ENCODE measurements at places on chromosomes 1 and 21. TPM values are rescaled to one million over a fixed set of nuclear protein-coding genes. Genes with fewer than 3 reads are reported as not detected.

CACNA1S gene
- 0.24 TPM for total RNA-seq

- DNase-seq: peak; percentile 23
Measured at GRCh38 chr1:236795757-236796667, 920 bp downstream of the MTR start.

DNA sequence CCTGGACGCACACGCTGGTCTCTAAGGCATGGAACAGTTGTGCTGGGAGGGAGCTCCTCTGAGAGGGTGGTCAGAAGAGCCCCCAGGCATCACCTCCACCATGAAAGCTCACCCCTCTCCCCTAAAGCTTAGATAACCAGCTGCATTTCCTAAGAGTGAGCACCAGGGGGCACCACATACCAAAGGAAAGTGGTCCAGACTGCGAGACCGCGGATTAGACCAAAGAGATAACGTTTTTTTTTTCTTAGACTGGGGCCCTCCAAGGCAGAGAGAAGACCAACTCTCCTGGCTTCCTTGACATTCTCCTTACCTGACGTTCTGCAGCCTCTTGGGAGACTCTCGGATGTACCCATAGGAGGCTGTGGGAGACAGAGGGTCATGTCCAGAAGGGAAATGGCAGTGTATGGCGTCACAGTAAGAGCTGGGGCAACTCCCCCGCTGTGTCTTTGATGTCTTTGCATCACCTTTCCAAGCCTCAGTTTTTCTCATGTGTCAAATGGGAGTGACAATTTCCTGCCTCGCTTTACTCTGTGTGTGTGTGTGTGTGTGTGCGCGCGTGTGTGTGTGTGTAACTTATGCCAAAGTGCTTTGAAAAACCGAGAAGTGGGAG lies 12.3 kb upstream of the IFNLR1 start:
- DNase-seq: peak; percentile 53

DNA sequence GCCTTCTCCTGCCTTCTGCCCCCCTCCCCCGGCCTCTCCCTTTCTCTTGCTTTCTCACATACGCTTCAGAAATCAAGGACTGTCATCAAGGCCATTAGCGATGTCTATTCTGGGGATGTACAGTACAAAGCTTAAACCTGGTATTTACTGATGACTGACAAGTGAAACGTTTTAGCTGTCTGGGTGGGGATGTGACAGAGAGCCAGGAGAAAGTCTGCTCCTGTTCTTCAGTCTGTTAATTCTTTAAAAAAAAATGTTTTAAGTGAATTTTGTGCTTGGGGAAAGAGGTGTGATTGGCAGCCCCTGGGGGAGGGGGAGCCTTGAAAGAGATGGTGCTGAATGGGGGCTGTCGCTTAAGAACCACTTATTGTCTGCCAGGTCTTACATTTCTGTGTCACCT lies 283.0 kb upstream of the PLXNA2 start:
- DNase-seq: no peak

DNA sequence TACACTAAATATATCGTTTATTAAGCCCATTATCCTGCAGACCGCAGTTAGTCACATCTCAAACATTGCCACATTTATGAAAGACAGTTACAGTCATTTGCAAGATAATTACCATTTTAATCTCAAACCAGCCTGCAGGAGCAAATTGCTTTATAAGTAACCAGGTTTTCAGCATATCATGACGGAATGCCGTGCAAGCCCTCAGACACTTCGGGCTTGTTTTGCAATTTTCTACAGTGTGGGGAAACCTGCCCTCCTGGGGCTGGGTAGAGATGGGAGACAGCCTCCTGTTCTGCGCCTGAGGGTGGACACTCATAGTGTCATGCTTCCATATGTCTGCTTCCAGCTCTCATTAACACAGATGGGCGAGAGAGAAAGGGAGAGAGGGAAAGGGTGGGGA lies 563.9 kb downstream of the NPHP4 start:
- no peak for DNase-seq

- DNase-seq: peak; percentile 8
Measured at GRCh38 chr1:84504580-84505492, 1.4 kb upstream of the SPATA1 start.

LCE1B gene
- not detected for total RNA-seq

AGRN gene
- total RNA-seq: 10.4 TPM

- no peak for DNase-seq
Measured at GRCh38 chr1:228272331-228272791, 64.5 kb downstream of the OBSCN start.

DNA sequence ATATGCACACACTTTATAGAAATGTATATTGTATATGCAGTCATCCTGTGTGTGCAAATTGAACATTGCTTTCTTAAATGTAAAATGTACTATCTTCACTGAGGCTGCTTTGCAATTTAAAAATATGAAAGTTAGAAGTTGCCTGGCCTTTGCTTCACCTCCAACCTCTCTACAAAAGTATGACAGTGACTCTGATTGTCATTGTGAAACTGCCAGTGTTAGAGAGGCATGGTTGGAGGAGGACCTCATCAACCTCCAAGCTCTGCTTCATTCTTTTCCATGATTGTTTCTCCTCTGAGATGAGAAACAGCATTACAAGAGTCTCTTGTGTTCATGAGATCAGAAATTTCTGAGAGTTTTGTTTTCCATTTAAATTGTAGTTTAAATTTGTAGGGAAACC lies 185.5 kb downstream of the ZC3H11B start:
- no peak for DNase-seq

- DNase-seq: no peak
Measured at GRCh38 chr1:153976819-153977249, 640 bp downstream of the JTB start.

DNA sequence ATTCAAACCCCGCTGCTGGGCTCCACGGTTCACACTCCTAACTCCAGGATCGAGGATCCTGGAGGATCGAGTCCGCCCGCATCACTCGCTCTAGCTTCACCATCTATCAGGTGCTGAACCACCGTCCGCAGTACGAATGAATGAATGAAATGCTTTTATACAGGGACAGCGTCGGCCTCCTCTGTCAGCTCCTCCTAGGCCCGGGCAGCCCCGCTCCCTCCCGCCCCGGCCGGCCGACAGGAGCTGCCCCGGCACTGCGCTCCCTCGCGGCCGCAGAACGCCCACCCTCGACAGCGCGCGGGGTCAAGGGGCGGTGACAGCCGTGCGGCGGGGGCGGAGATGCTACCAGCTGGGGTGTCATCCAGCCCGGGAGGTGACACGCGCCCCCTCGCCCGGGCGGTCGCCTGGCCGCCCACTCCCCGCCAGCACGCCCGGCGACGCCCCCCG lies 520 bp downstream of the ZBTB17 start:
- peak; percentile 80 for DNase-seq

- DNase-seq: no peak
Measured at GRCh38 chr1:115136106-115136505, 46.8 kb upstream of the TSPAN2 start.

FBXO2 gene
- not detected for total RNA-seq

DNA sequence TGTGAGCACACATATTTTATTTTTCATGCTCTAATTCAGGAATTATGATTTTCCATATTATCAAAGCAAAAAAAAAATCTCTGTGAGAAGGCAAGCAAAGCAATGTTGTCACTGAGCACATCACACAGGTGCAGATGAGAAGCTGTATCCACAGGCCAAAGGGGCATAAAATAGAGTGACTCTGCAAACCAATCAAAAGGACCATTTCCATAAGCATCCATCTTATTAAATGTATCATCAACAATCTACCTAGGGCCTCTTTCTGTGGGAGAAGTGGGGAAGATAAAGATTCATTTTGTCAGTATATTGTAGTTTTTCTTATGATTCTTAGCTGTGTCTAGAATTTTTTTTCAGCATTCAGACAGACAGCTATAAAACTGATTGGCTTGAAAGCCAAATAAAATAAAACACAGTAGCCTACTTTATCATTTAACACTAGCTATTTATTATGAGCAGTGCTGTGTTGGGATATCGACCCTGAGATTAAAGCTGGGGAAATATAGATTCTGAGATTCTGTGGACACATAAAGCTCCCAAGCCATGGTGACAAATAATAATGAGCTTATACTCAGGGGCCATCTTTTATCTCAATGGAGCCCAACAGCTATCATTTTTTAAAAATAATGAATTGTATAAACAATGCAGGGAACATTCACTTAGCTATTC lies 90.3 kb downstream of the LPAR3 start:
- DNase-seq: no peak

DNA sequence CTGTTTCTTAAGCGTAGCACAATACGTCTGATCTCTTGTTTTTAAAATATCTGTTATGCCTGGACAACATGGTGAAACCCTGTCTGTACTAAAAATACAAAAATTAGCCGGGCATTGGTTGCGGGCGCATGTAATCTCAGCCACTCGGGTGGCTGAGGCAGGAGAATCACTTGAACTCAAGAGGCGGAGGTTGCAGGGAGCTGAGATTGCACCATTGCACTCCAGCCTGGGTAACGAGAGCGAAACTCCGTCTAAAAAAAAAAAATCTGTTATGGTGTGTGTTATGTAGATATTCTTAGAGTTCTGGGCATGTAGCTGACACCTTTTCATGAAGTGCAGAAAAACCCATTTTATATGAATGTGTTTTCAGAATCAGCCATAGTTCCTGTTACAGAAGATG lies 38.2 kb downstream of the RABGAP1L start:
- DNase-seq: no peak

GRCh38 chr1:8458607-8459006 lies 140.7 kb downstream of the SLC45A1 start:
- DNase-seq: no peak

PLCH2 gene
- total RNA-seq: 0.56 TPM

DNA sequence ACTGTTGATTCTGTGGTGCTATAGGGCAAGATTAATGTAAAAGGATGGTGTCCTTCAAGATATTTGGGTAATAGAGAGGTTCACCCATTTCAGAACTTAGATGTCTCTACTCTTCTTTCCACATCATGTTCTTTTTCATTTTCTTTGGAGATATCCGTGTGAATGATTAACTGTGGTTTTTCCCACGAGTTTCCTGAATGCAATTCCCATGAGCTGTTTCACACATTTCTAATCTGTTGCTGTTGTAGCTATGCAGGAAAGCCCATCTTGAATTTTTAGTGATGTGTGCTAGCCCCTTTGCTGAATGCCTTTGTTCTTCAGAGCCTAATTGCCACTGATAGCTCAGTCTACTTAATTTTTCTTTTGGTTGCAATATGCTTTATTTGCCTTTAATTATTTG lies 27.6 kb downstream of the SNX27 start:
- DNase-seq: no peak

DNA sequence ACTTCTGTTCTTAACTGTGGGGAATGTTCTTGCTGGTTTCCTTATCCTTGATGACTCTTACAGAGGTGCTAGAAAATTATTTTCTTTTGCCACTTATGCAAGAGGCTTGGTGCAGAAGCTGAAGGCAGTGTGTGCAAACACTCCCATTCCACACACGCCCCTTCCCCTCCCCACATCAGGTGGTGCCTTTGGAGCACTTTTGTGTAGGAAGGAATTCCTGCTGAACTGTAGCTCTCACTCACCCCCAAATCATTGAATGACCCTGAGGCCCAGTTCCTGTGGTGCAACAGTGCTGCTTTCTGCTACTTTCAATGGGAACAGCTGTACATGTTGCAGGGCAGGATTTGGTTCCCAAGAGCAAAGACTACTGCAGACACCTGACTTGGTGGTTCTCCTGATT lies 101.8 kb downstream of the CD247 start:
- DNase-seq: no peak

All from SJCRH30 (cell line).